ENCODE measurements at places on chromosomes 3 and 15. TPM values are rescaled to one million over a fixed set of nuclear protein-coding genes. Genes with fewer than 3 reads are reported as not detected.
A peak's percentile ranks its signal among the peaks of the same experiment; 100 is the strongest.

DNA sequence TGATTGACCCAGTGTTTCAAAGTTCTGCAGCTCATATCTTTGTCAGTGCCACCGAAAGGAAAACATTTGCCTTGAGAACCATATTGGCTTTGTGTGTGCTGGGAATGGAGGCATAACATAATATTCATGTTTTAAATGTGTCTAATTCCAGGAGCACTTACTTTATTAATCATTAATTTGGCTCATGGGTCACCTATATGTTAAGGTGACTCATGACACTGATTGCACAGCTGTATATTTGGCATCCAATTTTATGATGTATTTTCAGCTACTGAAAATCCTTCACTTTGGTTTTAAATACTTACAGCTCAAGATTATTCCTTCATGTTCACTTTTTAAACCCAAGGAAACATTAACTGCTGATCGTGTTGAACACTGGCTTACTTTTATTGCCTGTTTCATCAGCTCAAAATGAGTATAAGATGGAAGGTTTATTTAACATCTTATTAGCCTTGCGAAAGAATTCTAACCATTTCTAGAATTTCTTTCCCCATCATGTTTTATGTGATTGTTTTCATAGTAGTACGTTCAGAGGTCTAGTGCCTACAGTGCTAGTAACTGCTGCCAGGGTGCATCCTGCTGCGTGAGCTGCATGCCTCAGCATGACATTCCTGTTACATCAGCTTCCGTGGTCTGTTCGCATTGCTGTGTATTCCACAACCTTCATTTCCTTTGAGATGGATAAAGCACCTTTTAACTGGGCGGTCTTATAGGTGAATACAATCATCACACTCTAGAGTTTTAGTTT lies 63.7 kb downstream of the LRCH3 start:
- DNase-seq, result peak; percentile 84

- peak; percentile 80 for DNase-seq
Measured at GRCh38 chr3:171286580-171287249, 173.5 kb downstream of the TNIK start.

GRCh38 chr3:140206196-140207040 lies 271.4 kb downstream of the CLSTN2 start:
- peak; percentile 27 for DNase-seq

GRCh38 chr15:49984436-49984835 lies 134.6 kb downstream of the ATP8B4 start:
- DNase-seq, result no peak

DNA sequence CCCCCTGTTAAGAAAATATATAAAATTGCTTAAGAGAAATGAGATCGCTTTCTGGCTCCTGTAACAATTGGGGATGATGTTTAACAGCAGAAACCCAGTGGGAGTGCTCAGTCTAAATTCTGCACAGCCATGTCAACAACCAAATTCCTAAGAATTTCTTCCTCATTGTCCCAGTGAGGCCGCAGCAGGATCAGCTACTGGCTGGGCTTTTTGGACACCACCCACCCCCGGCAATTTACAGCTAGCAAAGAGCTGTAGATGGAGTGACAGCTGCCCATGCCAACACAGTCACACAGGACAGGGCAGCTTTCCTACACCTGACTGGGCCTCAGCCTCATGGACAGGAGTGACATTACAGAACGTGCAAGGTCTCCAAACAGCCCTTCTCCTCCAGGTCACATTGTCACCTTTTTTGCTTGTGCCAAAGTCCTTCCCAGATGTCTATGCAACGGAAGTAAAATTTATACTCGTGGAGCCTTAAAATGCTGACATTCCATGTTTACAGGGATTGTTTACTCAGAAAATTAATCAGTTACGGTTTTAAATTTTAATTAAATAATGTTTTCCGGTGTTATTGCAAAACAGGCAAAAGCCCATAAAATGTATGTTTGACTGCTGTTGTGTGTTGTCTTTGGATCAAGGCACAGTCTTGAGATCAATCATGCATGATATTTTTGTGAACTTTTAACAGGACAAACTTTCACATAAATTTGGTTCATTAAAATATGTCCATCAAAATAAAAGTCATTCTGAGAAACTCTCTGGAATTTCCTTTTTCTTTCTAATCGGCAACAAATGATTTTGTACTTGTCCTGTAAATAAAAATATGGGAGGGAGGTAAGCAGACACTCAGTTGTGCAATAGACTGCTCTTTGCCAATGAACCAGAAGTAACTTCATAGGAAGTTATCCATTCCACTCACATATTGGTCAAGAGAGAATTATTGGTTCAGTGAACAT lies 943.2 kb downstream of the MCTP2 start:
- DNase-seq, result no peak

GRCh38 chr3:147940405-147941193 lies 531.4 kb downstream of the ZIC1 start:
- DNase-seq, result peak; percentile 44

- peak; percentile 93 for DNase-seq
Measured at GRCh38 chr15:91970142-91970541, 116.6 kb downstream of the SLCO3A1 start.

GRCh38 chr15:93482731-93483130 lies 393.7 kb upstream of the RGMA start:
- DNase-seq, result no peak

- peak; percentile 40 for DNase-seq
Measured at GRCh38 chr15:67194171-67195114, 60.0 kb downstream of the AAGAB start.

- peak; percentile 52 for DNase-seq
Measured at GRCh38 chr3:30355622-30356021, 250.8 kb upstream of the TGFBR2 start.

DNA sequence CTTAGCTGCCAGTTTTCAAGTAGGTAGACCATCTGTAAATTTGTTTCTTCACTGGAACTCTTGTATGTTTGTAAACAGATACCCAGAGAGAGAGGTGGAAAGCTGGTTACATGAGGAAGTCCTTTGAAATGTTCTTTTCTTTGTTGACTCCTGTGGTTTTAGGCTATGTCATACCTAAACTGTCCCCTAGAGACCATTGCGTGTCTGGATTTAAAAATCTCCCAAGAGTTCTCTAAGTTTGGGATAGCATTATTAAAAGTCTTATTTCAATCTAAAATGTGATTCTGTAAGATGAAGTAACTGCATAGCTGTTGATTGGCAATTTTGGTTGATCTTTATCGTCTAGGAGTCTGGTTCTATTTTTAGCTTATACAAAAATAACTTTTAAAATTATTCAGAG lies 127.2 kb downstream of the GHSR start:
- peak; percentile 21 for DNase-seq

- DNase-seq, result no peak
Measured at GRCh38 chr3:12180631-12181030, 21.9 kb upstream of the TIMP4 start.

DNA sequence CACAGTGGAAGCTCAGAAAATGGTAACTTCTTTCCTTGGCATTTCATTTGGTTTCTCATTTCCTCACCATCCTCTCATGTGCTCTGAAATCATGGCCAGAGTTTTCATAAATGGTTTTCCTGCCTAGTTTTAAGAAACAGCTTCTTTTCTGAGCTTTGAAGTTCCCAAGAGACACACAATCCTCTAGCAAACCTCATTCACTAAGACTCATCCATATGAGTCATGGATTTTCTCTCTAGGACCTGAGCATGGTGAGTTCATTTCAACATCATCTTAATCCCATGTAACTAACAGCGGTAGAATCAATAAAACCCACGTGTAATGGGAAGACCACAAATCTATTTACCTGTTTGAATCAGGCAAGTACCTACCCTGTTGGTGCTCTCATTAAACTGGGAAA lies 274.5 kb upstream of the LRTM1 start:
- DNase-seq, result peak; percentile 83

The LMAN1L gene
- total RNA-seq, result not detected

The MORC1 gene
- not detected for total RNA-seq

The GPR62 gene
- not detected for total RNA-seq

The CFAP20DC gene
- total RNA-seq, result 1.3 TPM

The CLSTN2 gene
- total RNA-seq, result 3.2 TPM

The CAPN3 gene
- 2.5 TPM for total RNA-seq

The MESP1 gene
- 0.49 TPM for total RNA-seq
